ENCODE measurements at places on chromosomes 7 and 10.

- DNase-seq, result no peak
Observed at GRCh38 chr10:98610836-98611235, 164.1 kb upstream of the HPS1 start.

GRCh38 chr7:48388911-48389310 lies 217.7 kb downstream of the ABCA13 start:
- DNase-seq, result no peak

DNA sequence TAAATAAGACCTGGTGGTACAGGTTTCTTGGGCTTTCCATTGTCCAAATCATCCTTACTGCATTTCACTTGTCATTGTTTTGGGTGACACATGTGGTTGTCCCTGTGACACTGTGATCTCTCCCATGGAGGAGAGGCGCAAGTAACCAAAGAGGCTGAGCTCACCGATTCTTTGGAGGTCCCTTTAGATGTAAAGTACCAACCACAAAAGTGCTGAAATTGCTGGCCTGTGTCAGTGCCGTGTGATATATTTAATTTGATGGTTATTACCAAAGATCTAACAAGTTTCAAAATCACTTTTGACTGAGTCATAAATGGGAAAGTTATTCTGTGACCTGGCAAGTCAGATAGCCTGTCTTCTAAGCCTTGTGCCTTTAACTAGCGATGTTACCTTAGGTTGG lies 19.4 kb downstream of the MCM10 start:
- no peak for DNase-seq

GRCh38 chr7:150877536-150877935 lies 25.2 kb downstream of the AOC1 start:
- no peak for DNase-seq

- no peak for DNase-seq
Observed at GRCh38 chr10:30488316-30488715, 54.3 kb downstream of the MAP3K8 start.

DNA sequence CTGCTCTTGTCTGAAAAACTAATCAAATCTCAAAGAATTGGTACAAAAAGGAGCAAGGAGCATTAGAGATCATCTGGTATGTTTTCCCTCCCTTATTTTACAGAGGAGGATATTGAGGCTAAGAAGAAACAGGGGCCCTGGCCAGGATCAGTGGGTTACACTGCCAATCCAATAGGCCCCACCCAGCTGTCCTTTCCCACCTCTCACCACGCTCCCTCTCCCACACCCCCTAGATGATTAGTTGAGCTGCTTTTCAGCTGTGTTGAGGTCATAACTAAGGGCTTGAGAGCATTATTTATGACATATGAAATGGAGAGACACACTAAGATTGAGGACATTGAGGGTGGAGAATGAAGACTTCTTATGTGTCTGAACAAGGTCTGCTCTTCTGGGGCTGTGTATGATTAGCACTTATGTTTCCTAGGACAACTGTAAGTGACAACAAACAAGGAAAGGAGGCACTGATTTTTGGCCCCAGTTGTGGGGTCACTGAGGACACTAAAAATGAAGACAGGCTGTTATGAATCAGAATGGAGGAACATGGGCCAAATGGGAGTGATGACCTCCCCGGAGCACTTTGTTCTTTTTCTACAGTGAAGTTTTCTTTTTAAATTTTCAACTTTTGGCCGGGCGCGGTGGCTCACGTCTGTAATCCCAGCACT lies 26.5 kb downstream of the VWA2 start:
- DNase-seq, result no peak
